ENCODE measurements at places on chromosomes 11 and 22.

- DNase-seq, result peak; percentile 54
These were observed 393 bp downstream of the ST13 start for GRCh38 chr22:40855979-40856512.

GRCh38 chr11:122775675-122776271 lies 62.5 kb upstream of the CRTAM start:
- no peak for DNase-seq

DNA sequence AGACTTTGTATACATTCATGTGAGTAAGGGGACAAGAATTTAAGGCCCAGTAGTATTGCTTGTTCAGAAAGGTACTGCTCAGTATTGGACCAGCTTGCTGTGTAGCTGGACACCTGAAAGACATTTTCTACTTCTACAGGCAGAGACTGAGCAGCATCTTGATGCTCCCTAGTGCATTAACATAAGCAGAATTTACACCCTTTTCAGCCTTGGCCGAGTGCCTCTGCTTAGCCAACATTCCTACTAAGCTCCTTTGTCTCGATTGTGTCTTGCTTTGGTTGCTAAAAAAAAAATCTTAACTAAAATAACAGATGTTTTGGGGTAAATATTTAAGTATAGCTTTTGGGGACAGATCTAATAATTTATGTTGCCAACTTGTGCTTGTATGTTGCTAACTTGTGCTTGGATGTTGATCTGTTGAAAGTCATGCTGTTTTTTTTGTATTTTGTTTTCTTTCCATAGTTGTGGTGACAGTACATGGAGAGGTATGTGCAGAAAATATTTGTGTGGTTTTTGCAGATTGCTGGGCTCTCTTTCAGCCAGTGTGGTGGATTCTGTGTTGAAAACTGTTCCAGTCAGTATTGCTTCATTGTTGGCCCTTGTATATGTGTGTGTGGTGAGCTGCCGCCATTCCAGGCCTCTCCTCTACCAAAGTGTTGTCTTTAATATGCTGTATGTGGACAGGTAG lies 3.7 kb downstream of the PTS start:
- DNase-seq, result peak; percentile 92

GRCh38 chr11:69376155-69377028 lies 82.4 kb downstream of the MYEOV start:
- no peak for DNase-seq

DNA sequence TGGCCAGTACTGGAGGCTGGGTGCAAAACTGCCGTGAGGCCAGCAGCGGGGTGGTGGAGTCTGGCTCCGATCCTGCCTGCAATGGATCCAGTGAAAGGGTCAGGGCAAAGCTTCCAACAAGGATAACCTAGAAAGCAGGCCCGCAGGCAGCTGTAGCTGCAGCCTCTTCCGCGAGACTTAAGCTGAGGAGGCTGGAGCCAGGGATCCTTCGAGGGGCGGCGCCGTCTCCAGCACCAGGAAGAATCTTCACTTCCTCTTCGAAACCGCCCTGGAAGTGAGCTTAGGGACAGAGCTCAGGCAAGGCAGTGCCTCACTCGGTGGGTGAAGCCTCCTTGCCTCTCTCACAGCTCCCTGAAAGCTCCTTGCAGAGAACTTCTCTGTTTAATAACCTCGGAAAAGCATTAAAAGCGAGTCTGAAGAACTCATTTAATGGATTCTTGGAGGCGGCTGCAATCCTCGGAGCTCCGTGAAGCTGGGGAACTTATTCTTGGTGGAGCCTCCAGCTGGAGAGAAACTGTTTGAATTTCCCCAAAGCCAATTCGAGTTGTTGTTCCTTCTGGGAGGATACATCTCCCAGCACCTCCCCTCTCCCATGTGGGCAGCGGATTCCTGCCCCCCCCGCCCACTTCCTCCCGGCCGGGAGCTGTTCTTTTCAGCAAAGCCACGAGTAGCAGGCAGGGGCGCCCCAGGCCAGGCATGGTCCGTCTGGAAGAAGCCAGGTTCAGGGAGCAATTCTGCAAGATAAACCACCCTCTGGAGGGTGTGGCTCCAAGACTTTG lies 169.9 kb downstream of the CTTN start:
- DNase-seq, result peak; percentile 71

- no peak for DNase-seq
These were observed 76.8 kb downstream of the JAM3 start for GRCh38 chr11:134145715-134146114.

GRCh38 chr22:19085233-19085718 lies 36.9 kb downstream of the DGCR2 start:
- DNase-seq, result peak; percentile 39

DNA sequence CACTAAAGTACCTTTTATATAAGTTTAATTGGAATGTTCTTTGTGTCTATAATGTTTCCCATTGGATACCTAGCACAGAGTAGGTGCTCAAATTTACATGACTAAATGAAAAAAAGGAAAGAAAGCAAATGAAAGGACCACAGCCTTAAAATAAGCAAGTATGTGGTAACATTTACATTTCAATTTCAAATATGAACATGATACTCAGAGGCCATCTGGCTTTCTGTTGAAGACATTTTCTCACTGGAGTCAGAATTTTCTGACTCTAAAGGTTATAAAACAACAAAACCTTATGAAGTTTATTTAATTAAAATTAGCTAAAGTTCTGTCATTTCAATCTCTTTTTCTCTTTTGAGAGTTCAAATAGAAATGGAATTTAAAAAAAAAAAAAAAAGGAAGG lies 904 bp upstream of the ANGPTL5 start:
- no peak for DNase-seq

DNA sequence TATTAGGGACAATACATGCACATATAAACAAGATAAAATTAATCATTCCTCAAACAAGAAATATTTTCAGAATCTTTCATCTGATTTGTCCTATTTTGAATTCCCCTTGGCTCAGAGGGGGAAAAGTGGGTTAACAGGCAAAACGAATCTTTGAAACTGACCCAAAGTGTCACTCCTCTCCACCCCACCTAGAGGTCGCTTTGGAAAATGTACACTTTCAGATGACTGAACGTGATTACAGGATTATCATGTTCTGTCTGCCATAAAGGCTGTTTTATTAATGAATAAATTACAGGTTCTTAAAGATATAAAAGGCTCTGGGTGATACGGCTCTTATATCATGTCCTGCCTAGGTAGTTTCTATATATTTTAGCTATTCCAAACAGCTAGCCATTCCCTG lies 1735.0 kb downstream of the LRRC4C start:
- DNase-seq, result no peak

GRCh38 chr11:68313574-68314202 lies 1.3 kb downstream of the LRP5 start:
- peak; percentile 52 for DNase-seq

GRCh38 chr11:122375687-122376399 lies 259.8 kb upstream of the BLID start:
- DNase-seq, result peak; percentile 61

- peak; percentile 70 for DNase-seq
These were observed 304.3 kb upstream of the NCAM1 start for GRCh38 chr11:112656772-112657428.

- DNase-seq, result no peak
These were observed 103.2 kb downstream of the MICAL3 start for GRCh38 chr22:17920992-17921650.

DNA sequence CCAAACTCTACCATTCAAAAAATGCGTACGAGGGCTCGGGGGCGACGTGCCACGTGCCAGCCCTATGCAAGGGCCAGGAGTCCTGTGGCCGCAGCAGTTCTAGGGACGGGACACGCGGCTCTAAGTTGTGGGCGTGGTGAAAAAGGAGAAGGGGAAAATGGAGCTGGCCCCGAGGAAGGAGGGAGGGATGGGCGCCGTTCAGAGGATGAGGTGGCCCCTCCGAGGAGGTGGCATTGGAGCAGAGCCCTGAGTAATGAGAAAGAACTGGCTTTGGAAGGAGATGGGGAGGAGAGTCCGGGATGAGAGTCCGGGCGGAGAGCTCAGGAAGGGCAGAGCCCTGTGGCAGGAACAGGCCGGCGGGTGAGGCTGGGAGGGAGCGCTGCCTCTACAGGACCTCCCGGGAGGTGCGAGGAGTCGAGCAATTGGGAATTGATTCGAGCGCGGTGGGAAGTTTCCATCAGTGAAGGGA lies 21.0 kb downstream of the OTUB1 start:
- DNase-seq, result peak; percentile 64

GRCh38 chr11:111360150-111361043 lies 18.7 kb downstream of the POU2AF1 start:
- DNase-seq, result no peak

GRCh38 chr11:61996933-61997332 lies 29.5 kb upstream of the FTH1 start:
- DNase-seq, result no peak

DNA sequence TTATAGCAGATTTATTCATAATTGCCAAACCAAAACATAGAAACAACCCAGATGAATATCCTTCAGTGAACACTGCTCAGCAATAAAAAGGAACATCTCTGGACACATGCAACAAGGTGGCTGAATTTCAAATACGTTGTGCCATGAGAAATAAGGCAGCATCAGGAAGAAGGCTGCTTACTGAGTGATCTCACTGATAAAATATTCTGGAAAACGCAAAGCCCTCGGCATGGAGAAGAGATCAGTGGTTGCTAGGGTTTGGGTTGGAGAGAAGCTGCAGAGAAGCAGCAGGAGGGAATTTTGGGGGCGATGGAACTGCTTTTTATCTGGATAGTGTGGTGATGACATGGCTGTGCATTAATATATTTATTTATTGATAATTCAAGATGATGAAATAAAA lies 11.0 kb upstream of the SHANK2 start:
- DNase-seq, result peak; percentile 29

DNA sequence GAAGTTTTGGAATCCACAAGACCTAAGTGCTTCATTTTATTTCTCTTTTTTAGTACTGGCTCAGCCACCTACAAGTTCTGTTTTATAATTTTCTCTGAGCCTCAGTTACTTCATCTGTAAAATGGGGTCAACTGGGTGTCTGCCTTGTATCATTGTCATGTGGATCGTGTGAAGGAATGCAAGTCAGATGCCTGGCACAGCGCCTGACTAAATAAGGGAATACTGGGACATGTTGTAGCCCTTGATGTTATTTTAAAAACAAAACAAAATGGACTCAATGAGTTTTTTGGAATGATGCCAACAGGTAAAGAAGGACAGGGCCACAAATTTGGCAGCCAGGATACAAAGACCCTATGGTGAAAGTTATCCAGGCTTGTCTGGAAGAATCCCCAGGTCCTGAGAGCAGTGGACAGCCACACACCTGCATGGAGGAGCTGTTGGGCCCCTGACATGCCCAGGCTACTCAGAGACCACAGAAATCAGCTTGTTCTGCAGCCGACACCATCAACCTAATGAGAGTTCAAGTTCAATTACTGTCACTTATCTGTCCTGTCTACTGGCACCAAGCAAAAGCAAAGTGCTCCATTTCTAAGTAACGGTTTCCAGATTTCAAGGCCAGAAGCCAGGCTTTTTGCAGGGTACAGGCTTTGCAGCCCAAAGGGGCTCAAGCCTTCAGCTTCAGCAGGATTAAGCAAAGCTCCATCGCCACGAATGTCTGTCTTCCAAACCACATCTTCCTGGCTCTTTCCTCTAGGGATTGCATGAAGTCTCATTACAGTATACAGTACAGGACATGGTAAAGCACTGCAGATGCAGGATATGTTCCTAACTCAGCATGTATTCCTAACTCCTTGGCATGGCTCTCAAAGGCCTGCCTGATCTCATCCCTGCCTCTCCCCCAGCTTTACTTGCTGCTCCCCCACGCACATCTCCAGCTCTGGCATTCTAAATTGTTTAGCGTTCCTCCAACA lies 18.4 kb downstream of the DKK3 start:
- no peak for DNase-seq

DNA sequence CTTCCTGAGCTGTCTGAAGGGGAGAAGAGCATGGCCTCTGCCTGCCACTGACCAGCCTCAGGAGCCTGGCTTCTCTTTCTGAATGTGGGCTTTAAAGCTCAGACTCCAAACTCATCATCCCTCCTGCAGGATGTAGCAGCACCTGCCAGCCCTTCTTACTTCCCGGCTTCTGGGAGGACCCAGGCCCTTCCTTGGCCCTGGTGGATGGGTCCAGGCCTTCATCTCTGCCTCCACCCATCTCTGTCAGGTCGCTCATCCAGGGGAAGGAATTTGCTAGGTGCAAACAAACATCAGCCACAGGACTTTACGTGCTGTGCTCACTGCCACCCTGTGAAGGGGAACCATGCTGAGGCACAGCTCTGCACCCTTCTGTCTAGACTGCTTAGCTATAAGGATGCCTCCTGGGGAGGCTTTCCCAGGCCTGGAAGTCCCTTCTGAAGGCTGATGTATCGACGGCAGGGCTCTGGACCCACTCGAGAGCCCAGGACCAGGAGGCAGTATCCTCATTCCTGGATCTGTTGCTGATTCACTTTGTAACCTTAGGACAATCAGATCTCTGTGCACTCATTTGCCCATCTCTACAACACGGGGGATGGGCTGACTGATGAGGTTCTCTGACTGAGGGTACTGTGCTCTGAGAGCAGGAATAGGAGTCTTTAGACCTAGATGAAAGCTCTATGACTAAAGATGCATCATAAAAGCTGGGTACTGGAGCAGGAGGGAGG lies 30.9 kb downstream of the USP35 start:
- no peak for DNase-seq

Data from astrocyte of the hippocampus (primary cell).